AG09309 (cell line): ENCODE measurements at places on chromosomes 4 and X.

- DNase-seq = no peak
Measured at GRCh38 chrX:101550751-101551379, 518 bp downstream of the ARMCX1 start.

GRCh38 chr4:181476508-181476890 lies 766.7 kb upstream of the TENM3 start:
- DNase-seq = peak; percentile 5

- no peak for DNase-seq
Measured at GRCh38 chrX:109347632-109348031, 134.3 kb downstream of the GUCY2F start.

GRCh38 chrX:119093991-119094735 lies 21.4 kb downstream of the CT47C1 start:
- no peak for DNase-seq

GRCh38 chr4:158760866-158761265 lies 8.0 kb upstream of the FNIP2 start:
- no peak for DNase-seq

- DNase-seq = no peak
Measured at GRCh38 chr4:168560184-168561180, 63.6 kb downstream of the PALLD start.

- no peak for DNase-seq
Measured at GRCh38 chr4:10021653-10022023, 341 bp upstream of the SLC2A9 start.

DNA sequence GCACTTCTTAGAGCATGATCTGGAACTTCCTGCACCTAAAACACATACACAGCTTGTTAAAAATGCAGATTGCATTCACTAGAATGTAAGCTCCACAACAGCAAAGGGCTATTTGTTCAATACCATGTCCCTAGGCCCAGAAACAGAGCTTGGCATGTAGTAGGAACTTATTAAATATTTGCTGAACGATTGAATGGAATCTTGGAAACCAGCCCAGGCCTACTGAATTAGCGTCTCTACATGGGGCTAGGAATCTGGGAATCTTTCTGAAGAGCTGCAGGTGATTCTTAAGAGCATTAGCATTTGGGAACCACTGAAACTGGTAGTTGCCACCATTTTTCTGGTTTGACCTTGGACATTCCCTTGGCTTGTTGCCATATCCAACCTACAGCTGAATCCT lies 234.1 kb downstream of the STIM2 start:
- DNase-seq = no peak

GRCh38 chr4:186021461-186022167 lies 47.3 kb upstream of the TLR3 start:
- DNase-seq = no peak

DNA sequence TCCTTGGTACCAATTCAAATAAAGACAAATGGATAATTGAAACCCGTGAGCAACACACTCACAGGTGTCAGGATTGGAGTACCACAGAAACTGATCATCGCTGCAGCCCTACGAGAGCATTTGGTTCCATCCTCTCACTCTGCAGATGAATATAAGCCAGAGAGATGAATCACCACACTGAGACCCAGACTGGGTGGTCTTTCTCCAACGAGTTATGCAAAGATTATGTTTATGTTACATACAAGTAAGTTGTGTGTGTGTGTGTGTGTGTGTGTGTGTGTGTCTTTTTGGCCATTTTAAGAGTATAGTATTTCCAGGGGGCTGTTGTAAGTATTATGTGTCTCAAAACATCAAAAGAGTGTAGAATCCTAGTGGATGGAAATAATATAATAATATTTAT lies 329.5 kb upstream of the ZFP42 start:
- DNase-seq = no peak

- DNase-seq = no peak
Measured at GRCh38 chr4:74402692-74403456, 37.9 kb downstream of the EREG start.

DNA sequence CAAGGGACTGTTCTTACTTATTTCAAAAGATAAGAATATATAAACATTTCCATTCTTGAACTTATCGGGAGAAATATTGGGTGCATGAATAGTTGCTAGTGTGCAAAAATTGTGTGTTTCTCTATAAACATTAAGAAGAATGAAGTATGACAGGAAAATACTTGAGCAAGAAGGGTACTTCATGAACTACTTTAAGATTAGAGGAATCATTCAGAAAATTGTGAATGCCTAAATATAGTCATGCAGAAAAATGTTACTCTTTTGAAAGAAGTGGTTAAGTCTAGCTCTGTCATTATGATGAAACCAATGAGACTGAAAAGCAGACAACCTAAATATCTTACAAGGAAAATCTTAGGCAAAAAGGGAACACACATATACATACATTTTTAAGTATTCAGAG lies 207.8 kb upstream of the PCDH18 start:
- no peak for DNase-seq

DNA sequence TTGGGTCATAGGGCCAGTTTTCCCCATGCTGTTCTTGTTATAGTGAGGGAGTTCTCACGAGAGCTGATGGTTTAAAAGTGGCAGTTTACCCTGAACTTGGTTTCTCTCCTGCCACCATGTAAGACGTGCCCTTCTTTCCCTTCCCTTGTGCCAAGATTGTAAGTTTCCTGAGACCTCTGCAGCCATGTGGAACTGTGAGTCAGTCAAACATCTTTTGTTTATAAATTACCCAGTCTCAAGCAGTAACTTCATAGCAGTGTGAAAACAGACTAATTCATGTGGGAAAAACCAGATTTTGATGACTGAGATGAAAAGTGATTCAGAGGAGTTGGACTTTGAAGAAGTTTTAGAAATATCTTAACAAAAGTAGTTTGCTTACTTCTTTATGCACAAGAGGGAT lies 101.4 kb downstream of the ARHGAP10 start:
- DNase-seq = no peak

GRCh38 chr4:6916587-6917460 lies 7.2 kb downstream of the TBC1D14 start:
- no peak for DNase-seq

DNA sequence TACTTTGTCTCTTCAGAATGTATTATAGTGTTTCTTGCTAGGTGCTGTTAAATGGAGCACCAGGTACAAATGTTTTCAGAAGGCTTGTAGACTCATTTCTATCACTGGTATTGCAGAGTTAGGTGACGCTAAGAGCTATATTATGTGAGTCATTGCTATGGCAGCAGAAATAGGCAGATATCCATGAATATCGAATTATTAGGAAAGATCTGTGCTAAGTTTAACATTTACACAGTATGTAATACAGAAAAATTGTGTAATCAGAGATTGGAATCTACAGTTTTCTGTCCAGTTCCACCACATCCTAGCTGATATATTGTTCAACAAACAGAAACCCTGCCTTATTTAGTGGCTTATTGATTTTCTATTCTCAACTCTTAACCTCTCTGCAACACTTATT lies 1025.5 kb downstream of the STIM2 start:
- no peak for DNase-seq

DNA sequence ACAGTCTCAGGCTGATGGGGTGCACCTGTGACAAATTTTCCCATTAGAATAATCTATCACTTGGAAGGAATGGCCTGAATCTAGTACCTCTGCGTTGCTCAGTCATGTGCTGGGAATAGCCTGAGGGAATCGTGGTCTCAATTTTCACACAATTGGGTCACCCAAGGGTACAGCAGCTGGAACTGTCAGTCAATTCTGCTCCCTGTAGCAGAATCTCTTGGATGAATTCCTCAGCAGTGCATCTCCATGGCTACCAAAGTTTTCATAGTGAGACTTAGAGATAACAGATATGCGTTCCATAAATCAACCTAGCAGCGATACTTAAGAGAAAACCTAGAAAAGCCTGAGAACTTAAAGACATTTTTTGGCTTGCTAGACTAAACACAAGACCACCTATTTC lies 288.7 kb upstream of the CTSO start:
- no peak for DNase-seq

- no peak for DNase-seq
Measured at GRCh38 chrX:55057675-55058249, 17.1 kb upstream of the PAGE2B start.

DNA sequence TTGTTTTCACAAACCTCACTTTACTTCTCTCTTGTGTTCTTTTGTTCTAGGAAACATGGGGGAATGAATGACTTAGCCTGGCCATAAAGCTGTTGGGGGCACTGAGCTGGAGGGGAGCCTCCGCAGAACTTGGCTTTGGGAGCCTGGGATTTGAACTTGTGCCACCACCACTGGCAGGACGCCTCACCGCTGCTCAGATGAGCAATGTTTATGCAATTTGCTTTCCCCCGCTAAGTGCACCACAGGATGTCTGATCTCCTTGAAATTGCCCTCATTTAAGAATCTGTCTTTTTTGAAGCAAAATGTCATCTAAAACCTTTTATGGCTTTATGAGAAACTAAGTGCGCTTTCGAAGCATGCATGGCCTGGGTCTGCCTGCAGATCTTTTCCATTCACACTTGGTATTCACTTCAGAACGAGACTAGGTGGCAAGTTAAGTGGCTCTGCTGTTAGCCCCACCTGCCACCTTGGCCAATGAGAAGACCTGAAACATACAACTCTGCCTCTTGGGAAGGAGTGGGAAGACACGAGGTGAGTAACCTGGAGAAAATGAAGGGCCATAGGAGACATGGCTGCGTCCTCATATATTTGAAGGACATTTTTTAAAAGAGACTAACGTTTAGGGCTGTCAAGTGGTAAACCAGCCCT lies 119.3 kb downstream of the LDB2 start:
- DNase-seq = peak; percentile 58

DNA sequence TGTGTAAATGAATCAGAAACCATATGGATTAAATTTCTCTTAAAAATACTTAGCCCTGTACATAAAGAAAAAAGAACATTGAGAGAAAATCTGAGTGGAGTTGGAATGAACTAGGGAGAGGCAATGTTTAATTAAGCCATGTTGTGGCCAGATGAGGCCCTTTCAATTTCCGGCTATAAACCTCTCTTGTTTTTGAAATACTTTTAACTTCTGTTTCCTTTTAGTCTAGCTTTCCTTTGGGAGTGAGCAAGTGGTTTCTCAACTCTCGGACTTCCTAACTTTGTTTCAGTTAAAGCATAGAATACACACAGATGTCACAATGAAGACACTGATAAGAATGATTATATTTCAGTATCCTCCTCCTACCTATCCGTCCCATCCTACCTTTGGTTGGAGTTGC lies 197.2 kb downstream of the ARHGAP24 start:
- peak; percentile 25 for DNase-seq
